ENCODE measurements at places on chromosomes 5 and 9.

GRCh38 chr9:95551406-95551805 lies 34.6 kb upstream of the PTCH1 start:
- no peaks in the 10 kb centered on the region for H3K36me3 ChIP-seq
- H3K4me3 ChIP-seq = no peak overlapping the region
- H3K27me3 ChIP-seq = peaks cover 41% of the 10 kb centered on the region
- H3K27ac ChIP-seq = no peak overlapping the region
- H3K4me1 ChIP-seq = peaks cover 8% of the 10 kb centered on the region
- DNase-seq = no peak

DNA sequence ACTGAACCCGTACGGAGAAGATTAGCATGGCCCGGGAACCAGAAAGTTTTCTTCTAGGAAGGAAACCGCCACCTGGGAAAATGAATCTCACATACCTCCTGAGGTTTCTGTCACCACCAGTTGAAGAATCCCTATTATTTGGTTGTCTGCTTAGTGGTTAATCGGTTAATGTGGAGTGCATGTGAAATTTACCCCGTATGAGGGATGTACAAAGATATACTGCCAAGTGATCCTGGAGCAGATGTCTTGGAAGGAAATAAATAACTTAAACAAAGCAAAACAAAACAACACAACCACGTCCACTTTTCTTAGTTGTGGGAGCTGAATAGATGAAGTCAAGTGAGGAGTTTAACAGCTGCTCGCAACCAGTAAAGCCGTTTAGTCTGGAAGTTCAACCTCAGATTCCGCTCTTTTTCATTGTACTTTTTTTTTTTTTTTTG lies 3.8 kb downstream of the DMRT2 start:
- H3K27me3 ChIP-seq = peaks cover 35% of the 10 kb centered on the region
- no peak overlapping the region for H3K4me3 ChIP-seq
- no peak overlapping the region for H3K27ac ChIP-seq
- no peaks in the 10 kb centered on the region for H3K4me1 ChIP-seq
- no peaks in the 10 kb centered on the region for H3K36me3 ChIP-seq
- DNase-seq = no peak

DNA sequence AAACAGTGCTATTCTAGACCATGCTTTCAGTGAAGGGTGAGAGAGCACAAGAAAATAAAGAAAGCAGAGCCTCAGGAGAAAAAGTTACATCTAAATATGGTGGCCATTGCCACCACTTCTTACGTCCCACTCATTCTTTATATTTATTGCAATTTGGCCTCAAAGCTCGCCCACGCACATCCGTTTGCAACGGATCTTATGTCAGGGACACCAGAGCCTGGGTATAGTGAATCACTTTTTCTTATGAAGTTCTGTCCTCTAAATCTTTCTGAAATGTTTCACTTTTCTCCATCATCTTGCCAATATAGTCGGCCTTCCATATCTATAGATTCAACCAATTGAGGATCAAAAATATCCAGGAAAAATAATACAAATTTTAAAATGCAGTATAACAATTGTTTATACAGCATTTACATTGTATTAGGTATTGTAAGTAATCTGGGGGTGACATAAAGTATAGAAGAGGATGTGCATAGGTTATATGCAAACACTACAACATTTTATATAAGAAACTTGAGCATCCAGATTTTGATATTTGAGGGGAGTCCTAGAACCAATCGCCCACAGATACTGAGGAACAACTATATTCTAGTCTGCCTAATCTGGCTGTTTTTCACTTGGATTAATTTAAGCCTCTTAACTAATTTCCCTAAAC lies 35.2 kb downstream of the GOLPH3 start:
- H3K4me3 ChIP-seq = no peak overlapping the region
- peaks cover 29% of the 10 kb centered on the region for H3K36me3 ChIP-seq
- DNase-seq = no peak
- no peaks in the 10 kb centered on the region for H3K27me3 ChIP-seq

DNA sequence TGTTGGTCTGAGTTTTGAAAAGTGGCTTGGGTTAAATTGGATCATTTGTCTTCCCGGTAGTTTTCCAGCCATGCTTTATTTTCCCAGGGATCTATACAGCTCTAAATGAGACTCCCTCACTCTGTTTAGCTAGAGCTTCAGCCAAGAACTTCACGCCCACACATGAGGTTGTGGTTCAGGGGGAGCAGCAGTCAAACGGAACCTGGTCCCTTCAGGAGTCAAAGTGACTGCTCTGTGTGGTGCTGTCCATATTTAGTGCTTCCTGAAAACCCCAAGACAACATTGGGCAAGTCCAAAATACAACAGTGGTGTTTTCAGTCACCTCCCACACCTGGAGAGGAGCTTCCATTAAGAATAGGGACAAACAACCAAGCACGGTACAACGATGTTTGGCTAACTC lies 90.5 kb downstream of the ANKH start:
- no peaks in the 10 kb centered on the region for H3K4me1 ChIP-seq
- no peak for DNase-seq
- H3K4me3 ChIP-seq = no peak overlapping the region
- no peak overlapping the region for H3K27ac ChIP-seq
- H3K36me3 ChIP-seq = no peaks in the 10 kb centered on the region

DNA sequence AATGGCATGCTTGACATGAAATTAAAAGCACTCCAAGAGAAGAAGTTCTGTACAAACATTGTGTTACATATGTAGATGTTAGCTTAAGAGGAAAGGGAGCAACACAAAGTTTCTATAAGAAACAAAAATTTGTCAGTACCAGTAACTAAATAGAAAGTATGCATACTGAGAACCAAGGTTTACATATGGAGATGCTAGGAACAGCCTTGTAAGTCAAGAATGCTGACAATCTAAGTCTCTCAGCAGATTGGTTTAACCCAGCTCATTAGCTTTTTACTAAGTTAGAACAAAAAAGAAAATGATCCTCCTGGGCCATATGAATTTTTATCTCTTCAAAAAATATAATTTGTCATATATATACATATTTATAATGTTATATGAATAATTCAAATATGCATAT lies 2022.1 kb upstream of the ACO1 start:
- no peak overlapping the region for H3K4me3 ChIP-seq
- no peaks in the 10 kb centered on the region for H3K36me3 ChIP-seq
- H3K4me1 ChIP-seq = peaks cover 5% of the 10 kb centered on the region
- no peaks in the 10 kb centered on the region for H3K27me3 ChIP-seq

DNA sequence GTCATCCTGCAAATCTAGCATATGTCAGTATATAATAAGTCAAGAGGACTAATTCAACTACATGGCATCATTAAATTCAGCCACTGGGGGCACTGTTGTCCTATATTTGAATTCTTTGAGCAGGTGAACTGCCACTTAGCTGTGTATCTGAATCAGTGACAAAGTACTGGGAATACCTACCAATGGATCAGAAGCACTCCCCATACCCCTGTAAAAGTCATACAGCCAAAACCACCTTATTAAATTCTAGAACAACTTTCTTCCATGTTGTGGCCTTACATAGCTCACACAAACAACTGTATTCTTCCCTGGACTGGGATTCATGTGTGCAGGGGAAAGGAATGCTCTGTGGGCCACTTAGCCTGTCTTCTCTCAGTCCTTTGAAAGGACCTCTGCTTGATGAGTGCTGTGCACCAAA lies 57.4 kb upstream of the PLPP6 start:
- H3K4me3 ChIP-seq = no peak overlapping the region
- no peaks in the 10 kb centered on the region for H3K27me3 ChIP-seq
- H3K4me1 ChIP-seq = no peaks in the 10 kb centered on the region
- peak; percentile 43 for DNase-seq
- no peak overlapping the region for H3K27ac ChIP-seq

GRCh38 chr5:157575381-157576020 lies at the start of gene ADAM19:
TSS of gene ADAM19 (minus strand) at chr5:157575775. CDS start at chr5:157575696, 79 bp downstream.
- H3K4me3 ChIP-seq = peak within 1 kb of the TSS; percentile 74
- no peaks in the 10 kb centered on the region for H3K36me3 ChIP-seq

DNA sequence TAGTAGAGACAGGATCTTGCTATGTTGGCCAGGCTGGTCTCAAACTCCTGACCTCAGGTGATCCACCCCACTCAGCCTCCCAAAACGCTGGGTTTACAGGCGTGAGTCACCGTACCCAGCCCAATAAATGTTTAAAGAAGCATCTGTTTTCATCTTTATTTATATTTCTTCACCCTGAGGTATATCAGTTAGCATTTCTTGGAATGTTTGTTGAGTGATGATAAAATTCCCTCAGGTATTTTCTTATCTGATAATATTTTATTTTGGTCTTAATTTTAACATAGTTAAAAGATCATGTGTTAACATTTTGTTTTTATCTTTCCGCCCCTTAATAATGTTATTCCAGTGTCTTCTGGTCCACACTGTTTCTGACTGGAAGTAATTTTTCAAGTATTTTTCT lies 839.6 kb upstream of the CDH10 start:
- H3K27ac ChIP-seq = no peak overlapping the region
- H3K36me3 ChIP-seq = no peaks in the 10 kb centered on the region
- no peaks in the 10 kb centered on the region for H3K4me1 ChIP-seq
- DNase-seq = no peak

All from H1 (cell line).